ENCODE measurements at places on chromosomes 7 and 10.

DNA sequence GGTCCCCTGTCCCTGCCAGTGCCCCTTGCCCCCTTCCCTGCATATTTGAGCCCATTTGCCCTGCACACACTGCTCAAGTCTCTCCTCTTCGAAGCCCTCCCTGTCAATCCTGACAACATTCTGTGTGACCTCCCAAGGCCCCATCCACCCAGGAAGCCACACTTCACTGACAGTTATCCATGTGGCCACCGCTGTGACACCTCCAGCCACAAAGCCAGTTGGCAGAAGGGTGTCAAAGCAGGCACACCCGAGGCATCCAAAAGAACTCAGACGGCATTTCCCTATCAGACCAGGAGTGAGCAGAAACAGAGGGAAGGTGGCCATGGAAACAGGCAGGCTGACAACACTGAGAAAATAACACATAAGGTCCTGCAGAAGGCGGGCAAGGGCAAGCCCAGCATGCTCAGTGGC is 4.6 kb downstream of the POLM start:
- peaks cover 38% of the 10 kb centered on the region for H3K36me3 ChIP-seq
- peak overlapping the region; percentile 7 for H3K27ac ChIP-seq
- H3K4me3 ChIP-seq, result no peak overlapping the region
- no peaks in the 10 kb centered on the region for H3K27me3 ChIP-seq

DNA sequence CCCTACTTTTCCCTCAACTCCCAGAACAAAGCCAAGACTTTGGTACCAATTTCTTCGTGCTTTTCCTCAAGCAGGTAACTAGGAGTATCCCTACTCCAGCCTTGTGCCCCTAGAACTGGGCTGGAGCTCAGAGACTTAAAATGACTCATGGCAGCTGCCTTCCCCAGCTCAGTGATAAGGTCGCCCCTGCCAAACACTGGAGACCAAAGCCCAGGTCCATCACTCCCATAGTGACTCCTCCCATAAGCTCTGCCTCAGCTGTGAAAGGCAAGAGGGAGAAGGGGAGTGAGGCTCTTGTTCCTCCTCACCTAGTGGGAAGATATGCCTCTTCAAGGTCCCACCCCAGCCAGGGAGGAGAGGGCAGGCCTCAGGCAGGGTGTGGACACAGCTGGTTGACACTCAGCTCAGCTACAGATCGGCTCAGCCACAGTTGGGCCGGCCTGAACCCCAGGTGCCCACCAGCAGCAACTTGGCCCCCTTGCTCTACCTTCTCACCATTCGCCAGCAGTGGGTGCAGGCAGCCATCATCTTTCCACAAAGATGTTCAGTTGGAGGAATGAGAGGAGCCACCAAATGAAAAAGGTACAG is 13.8 kb upstream of the CYREN start:
- DNase-seq, result no peak
- no peak overlapping the region for H3K4me3 ChIP-seq
- no peaks in the 10 kb centered on the region for H3K27me3 ChIP-seq
- no peak overlapping the region for H3K27ac ChIP-seq
- peaks cover 8% of the 10 kb centered on the region for H3K4me1 ChIP-seq

DNA sequence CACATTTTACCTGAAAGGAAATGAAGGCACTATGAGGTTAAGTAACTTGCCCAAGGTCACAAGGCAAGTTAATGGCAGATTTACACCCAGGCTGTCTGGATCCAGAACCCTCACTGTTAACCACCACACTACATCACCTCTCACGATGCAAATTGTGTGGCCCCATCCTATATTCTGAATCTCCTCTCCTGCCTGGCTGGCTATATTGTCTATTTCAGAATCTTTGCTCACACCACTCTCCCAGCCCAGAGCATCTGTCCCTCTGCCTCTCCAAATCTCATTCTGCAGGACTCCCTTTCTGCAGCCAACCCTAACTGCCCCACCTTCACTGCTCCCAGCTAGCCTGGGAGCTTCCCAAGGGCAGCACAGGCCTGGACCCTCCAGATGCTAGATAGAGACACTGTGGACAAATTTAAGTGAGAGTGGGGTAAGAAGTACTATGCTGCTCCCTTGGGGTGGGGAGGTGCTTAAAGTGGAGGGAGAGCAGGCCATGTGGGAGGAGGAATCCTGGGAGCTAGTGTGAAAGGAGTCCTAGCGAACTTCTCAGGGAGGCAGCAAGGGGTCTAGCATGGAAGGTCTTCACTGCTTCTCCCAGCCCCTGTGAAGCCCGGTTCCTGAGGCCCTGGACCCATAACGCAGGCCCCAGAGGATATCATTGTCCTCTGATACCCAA is 786 bp downstream of the CUEDC2 start:
- peaks cover 58% of the 10 kb centered on the region for H3K4me1 ChIP-seq
- H3K27ac ChIP-seq, result peak overlapping the region; percentile 83
- no peaks in the 10 kb centered on the region for H3K27me3 ChIP-seq

GRCh38 chr7:132991615-132992587 is 90.0 kb downstream of the CHCHD3 start:
- no peak overlapping the region for H3K4me3 ChIP-seq
- no peak for DNase-seq
- no peaks in the 10 kb centered on the region for H3K36me3 ChIP-seq
- no peak overlapping the region for H3K27ac ChIP-seq

- DNase-seq, result no peak
- no peak overlapping the region for H3K27ac ChIP-seq
- H3K4me3 ChIP-seq, result no peak overlapping the region
- H3K36me3 ChIP-seq, result no peaks in the 10 kb centered on the region
- H3K27me3 ChIP-seq, result peaks cover 7% of the 10 kb centered on the region
- H3K4me1 ChIP-seq, result no peaks in the 10 kb centered on the region
Observed at GRCh38 chr10:130748409-130749057, 563.0 kb downstream of the TCERG1L start.

- peaks cover 42% of the 10 kb centered on the region for H3K4me1 ChIP-seq
- H3K27ac ChIP-seq, result peak overlapping the region; percentile 15
- H3K4me3 ChIP-seq, result no peak overlapping the region
- no peaks in the 10 kb centered on the region for H3K36me3 ChIP-seq
- DNase-seq, result no peak
Observed at GRCh38 chr10:14658331-14659127, 116.2 kb downstream of the FAM107B start.

GRCh38 chr7:49791088-49791741 is 17.8 kb downstream of the VWC2 start:
- H3K36me3 ChIP-seq, result no peaks in the 10 kb centered on the region
- H3K4me1 ChIP-seq, result no peaks in the 10 kb centered on the region
- no peak overlapping the region for H3K27ac ChIP-seq
- no peaks in the 10 kb centered on the region for H3K27me3 ChIP-seq

Data from esophagus squamous epithelium (tissue), 5 donors.